ENCODE measurements at places on chromosomes 12 and 14. TPM values are rescaled to one million over a fixed set of nuclear protein-coding genes. Genes with fewer than 3 reads are reported as not detected.

RTL1 gene
- 0.08 TPM for polyA plus RNA-seq

USP44 gene
- polyA plus RNA-seq = 2.0 TPM

PLEK2 gene
- 1.1 TPM for polyA plus RNA-seq

TSPAN19 gene
- 0.58 TPM for polyA plus RNA-seq

SLC4A8 gene
- polyA plus RNA-seq = 2.9 TPM

NEUROD4 gene
- not detected for polyA plus RNA-seq

TMEM132C gene
- polyA plus RNA-seq = 1.9 TPM

VRK1 gene
- polyA plus RNA-seq = 25.4 TPM

PAPOLA gene
- 178 TPM for polyA plus RNA-seq

DNA sequence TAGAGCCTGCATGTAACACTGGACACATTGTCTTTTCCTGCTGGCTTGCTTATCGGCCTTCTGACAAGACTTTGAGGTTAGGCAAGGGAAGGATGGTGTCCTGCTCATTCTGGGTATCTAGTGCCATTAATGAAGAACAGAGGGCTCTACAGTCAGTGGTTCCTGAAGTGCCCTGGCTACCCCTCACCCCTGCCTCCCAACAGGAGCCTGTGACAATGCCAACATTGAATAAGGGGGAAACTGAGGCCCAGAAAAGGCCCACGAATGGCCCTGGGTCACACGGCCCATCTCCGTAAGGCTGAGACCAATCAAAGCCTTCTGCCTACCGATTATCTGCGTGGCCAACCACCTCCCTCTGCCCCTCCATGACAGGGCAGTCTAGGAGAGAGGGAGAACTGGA lies 2.1 kb downstream of the IFI27L2 start:
- no peak for DNase-seq

- DNase-seq = no peak
These were observed 274.5 kb downstream of the MED13L start for GRCh38 chr12:116002890-116003536.

- no peak for DNase-seq
These were observed 54.5 kb downstream of the FLRT2 start for GRCh38 chr14:85584481-85584880.

DNA sequence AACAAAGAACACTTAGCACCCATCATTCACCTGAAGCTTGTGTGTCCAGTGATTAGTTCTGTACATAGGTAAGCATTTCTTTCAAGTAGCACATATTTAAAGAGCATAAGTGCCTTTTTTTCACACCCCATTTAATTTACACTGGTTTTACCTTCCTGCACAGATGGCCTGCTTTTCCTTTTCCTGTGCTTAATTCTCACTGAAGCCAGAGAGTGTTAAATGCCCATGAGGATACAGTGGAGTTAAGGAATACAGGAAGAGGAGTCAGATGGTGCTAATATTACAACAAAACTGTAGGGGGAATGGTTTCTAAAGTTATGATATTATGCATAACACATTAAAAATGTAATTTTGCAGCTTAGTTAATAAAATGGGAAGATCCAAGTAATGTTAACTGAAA lies 31.0 kb upstream of the SLC38A1 start:
- DNase-seq = no peak

GRCh38 chr14:91810699-91811098 lies 56.6 kb downstream of the TC2N start:
- no peak for DNase-seq

DNA sequence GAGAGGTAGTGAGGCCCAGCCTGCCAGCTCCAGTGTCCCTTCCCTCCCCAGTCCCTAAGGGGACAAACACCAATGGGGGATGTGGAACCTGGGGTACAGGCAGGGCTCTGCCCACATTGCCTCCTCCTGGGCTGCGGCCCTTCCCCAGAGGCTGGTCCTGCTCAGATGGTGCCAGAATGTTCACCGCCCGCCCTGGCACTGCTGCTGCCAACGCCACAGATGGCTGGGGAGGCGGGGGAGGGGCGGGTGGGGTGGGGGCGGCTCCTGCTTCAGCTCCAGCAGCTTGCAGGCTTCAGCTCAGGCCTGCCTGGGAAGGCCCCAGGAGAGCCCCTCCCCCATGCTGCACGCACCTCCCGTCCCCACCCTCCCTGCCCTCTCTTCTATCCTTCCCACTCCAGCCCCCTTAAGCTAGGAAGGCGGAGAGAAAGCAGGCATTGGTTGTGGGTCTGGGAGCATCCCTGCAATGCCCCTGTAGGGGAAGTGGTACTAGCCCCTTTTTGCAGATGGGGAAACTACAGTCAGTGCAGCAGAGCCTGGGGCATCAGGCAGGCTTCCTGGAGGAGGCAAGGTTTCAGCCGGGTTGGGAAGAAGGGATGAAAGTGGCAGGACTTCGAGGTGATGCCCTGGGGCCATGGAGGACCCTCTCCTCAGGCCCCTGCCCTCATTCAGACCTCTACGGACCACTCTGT lies 2.0 kb upstream of the BEGAIN start:
- DNase-seq = no peak

GRCh38 chr14:100850841-100851585 lies 25.1 kb downstream of the MEG3 start:
- DNase-seq = no peak

DNA sequence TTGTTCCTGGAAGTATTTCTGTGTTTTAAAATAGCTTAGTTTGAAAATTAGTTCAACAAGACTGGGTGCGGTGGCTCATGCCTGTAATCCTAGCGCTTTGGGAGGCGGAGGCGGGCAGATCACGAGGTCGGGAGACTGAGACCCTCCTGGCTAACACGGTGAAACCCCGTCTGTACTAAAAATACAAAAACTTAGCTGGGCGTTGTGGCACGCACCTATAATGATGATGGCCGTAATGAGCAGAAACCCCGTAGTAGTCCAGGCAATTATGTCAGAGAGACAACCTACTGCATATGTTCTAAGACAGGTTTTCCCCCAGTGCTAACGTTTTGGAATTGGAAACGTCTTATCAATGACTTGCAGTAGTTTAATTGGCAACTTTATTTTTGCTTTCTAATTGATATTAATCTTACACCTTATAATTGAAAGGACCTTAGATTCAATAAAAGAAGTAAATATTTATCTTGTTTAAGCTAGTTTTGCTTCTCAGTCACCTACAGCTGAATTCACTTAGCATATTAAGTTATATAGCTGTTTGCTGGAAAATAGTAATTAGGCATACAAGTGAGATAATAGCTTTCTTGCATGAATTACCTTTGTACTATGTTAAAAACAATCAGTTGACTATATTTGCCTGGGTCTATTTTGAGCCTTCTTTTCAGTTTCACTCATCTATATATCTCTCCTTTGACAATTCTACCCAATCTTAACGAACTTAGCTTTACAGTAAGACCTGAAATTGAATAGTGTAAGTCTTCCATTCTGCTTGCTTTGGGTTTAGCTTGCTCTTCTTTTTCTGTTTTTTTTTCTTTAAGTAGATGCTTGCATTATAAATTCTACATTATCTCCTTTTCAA lies 15.6 kb downstream of the CLECL1 start:
- DNase-seq = no peak

GRCh38 chr14:77979666-77980351 lies 179.9 kb downstream of the ADCK1 start:
- no peak for DNase-seq

DNA sequence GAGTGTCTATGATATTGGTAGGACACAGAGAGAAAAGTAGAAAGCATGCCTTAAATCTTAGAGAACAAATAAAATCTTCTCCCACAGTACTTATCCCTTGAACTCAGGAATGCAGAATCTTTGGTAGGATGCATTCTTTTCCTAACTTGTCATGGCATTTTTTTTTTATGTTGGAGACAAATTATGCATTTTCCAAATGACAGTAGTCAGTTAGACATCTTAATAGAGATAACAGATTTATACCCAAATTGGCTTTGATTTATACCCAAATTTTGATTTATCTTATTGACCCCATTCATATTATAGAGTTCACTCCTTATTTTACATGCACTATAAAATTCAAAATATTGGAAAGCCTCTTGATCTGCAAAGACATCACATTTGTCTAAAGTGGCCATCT lies 132.9 kb downstream of the CNTN1 start:
- DNase-seq = no peak

DNA sequence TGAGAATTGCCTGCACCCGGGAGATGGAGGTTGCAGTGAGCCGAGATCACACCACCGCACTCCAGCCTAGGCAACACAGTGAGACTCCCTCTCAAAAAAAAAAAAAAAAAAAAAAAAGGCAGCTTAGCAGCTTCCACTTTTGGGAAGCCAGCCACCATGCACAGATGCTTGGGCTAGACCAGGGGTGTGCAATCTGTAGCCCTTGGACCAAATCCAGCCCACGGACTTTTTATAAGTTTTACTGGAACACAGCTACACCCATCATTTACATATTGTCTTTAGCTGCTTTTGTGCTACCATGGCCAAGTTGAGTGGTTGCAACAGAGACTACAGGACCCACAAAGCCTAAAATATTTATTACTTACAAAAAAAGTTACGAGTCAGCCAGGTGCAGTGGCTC lies 6.7 kb downstream of the CIT start:
- DNase-seq = no peak

DNA sequence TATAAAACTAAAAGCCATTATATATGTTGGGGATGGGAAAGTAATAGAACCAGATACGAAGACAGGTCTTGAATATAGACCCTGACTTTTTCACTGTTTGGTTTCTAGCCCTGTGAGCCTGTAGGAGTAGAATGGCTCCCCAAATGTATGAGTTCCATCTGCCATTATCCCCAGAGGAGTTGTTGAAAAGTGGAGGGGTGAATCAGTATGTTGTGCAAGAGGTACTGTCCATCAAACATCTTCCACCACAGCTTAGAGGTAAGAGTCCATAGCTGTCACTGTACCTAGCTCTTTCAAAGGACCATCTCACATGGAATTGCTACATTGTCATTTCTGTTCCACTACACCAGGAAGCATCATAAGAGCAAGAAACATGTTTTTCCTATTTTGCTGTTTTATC lies 1.1 kb downstream of the NCAPD2 start:
- DNase-seq = no peak

- no peak for DNase-seq
These were observed 40.5 kb downstream of the JAG2 start for GRCh38 chr14:105128059-105128458.

DNA sequence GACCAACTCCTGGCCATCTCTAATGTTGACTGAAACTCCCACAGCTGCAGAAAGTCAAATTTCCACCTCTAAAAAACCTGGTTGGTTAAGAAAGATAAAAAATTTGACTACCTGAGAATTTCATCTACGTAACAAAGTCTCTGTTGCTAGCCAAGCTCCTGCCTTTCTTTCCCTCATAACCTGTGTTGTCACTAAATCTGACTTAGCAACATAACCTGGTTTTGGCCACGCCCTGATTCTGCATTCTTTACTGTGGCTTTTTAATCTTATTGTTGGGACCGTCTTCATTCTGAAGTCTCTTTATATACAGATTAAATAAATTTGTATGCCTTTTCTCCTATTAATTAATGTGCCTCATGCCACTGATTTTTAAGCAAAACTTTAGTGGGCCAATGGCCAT lies 16.1 kb upstream of the CD69 start:
- no peak for DNase-seq

DNA sequence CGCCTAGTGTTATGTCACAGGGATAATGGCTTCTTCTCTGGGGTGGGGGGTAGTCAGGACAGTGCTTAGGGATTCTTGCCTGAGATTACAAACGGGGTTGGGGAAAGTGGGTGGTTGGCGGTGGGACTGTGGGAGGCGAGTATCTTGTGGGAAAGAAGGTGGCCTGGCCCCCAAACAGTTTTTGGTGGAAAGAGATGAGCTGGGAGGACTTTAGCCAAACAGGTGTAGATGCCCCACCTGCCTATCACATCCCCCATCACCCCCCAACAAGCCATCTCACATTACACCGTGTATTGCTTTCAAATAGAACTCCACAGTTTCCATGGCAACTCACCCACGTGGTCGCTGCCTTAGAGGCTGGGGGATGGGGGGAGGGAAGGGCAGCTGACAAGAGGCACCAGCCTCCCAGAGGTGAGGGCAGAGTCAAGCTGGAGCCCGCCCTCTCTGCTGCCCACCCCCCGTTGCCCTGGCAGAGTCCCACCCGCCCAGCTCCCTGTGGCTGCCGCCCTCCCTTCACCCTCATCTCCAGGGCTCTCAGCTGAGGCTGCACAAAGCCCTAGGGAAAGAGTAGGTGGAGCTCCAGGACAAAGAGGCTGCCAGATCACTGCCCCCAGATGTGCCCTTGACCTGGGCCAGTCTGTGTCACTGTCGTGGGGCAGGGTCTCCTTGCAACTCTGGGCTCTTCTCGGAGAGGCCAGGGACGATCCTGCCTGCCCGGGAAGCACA lies 98.3 kb downstream of the LRRC74A start:
- no peak for DNase-seq

GRCh38 chr14:20583142-20583541 lies 4.7 kb downstream of the RNASE11 start:
- no peak for DNase-seq

DNA sequence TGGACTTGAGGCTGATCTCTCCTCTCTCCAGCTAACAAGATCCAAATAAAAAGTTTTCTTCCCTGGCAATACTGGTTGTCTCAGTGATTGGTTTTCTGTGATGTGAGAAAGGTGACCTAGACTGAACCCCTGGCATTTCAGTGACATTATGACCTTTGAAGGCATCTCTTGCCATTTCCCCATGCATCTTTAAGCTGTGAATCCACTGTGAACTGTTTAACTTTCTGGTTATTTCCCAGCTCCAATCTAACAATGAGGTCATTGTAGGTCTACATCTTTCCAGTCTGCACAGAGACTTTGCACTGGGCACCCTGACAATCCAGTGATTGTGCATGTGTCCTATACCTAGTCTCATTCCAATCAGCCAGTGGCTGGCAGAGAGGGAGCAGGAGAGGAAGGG lies 155.9 kb upstream of the NUDT4 start:
- DNase-seq = no peak

GRCh38 chr14:65966188-65966587 lies 520.0 kb upstream of the CCDC196 start:
- DNase-seq = no peak

- no peak for DNase-seq
These were observed 187.1 kb downstream of the MON2 start for GRCh38 chr12:62653740-62654139.

GRCh38 chr12:77062846-77063461 lies 2.4 kb downstream of the E2F7 start:
- no peak for DNase-seq

- DNase-seq = no peak
These were observed 36.0 kb downstream of the RTRAF start for GRCh38 chr14:52025310-52025709.

DNA sequence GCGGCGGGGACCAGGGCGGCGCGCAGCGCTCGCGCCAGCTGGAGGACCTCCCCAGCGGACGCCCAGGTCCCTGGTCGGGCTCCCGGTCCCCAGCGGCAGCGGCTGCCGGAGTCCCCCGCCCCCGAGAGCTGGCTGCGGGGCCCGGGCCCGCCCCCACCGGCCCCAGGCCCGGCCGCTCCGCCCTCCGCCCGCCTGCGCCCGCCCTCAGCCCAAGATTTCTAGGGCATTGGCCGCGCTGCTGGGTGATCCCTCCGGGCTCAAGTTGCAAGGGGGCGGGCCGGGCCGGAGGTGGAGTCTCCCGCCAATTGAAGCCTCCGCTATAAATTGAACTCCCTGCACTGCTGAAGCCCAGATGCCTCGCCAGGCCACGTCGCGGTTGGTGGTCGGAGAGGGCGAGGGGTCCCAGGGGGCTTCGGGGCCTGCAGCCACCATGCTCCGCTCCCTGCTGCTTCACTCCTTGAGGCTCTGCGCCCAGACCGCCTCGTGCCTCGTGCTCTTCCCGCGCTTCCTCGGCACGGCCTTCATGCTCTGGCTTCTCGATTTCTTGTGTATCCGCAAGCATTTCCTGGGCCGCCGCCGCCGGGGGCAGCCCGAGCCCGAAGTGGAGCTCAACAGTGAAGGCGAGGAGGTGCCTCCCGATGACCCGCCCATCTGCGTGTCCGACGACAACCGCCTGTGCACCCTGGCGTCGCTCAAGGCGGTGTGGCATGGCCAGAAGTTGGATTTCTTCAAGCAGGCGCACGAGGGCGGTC lies at the start of gene DIO3:
Gene DIO3, plus strand, starts transcription at position 351 of the 752 bp plus-strand sequence.
- no peak for DNase-seq
